ENCODE measurements at places on chromosomes 13 and 19. TPM values are rescaled to one million over a fixed set of nuclear protein-coding genes. Genes with fewer than 3 reads are reported as not detected.

ZNF534 gene
- total RNA-seq: not detected

RNF17 gene
- total RNA-seq: 1.5 TPM

DNA sequence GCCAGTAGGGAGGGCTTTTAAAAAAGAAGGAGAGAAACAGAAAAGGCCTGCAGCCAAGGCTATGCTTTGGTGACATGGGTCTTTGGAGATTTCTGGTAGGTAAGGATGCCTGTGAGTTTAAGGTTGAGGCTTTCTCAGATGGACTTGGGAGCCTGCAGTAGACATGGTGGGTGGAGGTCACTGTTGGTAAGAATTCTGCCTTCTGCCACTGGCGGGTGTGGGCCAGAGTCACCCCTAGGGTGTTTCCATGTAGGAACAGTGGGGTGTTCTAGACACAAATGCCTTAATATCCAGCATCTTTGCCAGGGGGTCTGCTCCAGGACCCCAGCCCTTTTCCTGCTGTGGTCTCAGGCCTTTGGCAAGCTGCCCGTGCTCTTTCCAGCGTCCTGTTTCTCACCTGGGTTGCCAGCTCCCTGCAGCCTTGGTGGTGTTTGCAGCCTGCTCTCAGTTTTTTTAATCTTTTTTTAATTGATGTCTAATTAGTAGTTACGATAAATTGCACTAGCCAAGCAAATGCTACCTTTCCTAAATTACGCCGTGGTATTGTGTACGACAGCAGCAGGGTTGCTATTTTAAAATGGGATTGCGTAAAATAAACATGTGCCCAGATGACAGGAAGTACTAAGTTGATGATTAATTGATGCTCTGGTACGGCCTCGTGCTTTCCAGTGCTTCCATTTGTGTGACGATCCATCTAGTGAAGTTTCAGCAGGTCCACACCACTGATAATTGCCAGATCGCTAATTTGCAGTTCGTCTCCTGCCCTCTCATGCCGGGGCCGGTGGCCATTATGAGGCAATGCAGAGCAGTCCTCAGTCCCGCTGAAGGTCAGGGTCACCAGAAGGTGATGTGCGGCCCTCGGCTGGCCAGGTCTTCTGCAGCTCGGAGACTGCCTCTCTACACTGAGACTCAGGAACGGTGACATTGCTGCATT lies 35.3 kb upstream of the NPAS1 start:
- no peak for ATAC-seq

DNA sequence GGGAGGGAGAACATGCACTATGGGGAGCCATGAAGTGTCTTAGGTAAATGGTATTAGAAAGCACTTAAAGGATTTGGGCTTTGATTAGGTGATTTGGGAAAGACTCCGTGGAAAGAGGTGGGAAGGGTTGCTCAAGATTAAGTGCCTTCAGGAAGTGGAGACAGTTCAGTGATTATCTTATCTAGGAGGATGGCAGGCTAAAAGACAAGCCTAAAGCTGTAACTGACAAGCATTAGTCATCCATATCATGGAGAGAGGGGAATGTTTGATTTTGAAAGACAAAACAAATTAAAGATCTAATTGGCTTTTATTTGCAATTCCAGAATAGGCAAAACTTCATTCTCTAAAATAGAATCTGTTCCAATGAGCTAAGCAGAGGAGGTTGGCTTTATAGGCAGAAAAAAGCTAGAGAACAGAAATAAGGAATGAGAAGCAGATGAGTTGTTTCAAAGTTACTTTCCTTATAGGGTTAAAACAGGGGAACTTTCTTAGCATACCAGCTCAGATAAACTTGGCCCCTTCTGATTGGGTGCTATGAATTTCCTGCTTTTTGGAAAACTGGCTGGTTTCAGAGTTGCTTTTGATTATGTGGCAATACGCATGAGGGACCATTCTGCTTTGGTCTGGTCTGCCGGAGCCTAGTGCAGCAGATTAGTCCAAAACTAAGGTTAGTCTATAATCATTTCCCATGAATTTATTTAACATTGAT lies 1.8 kb upstream of the DIAPH3 start:
- ATAC-seq: no peak

GRCh38 chr13:110410000-110410399 lies 102.9 kb downstream of the COL4A2 start:
- ATAC-seq: no peak

DNA sequence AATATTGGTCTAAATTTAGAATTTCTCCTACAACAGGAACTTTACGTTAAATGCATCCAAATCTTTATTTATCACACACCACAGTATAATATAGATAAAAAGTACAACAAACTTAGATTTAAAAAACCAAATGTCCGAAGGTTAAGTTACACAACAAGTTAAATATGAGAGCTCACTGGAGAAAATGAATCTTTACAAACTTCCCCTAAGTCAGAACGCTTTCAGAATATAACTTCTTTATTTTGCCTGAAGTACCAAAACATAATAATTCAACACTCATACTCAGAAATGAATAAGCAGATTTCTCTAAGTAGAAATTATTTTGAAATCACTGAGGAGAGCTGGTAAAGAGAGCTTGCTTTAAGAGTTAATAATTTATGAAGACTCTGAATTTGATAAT lies 33.8 kb downstream of the TSC22D1 start:
- no peak for ATAC-seq

DNA sequence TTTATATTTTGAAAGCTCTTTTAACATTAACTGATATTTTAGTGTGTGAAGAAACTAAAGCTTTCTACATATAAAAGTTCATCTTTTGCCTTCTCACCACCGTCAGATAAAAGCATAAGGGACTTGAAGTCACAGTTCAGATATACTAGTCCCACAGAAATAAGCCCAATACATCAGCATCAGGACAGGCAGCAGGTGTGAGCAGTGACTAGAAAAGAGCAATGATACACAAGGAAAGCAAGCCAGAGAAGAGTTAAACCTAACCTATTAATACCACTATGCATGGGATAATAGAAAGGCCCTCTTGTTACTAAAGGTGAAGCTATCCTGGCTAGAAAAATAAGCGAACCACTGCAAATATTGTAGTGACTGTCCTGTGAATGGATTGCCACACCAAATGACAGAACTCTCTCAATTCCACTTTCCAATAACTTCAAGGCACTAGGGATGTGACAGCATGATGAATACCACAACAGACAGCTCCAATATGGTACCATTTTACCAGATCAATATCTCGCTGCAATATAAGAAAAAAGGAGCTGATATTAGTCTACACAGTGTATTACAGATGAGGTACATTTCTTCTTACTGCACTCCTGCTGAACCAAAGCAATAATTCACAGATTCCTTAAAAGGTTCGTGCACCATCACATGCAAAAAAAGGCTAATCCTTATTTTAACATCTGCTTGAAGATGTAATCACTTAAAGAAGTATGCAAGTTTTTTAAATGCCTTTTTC lies 114.1 kb downstream of the DACH1 start:
- ATAC-seq: no peak

GRCh38 chr19:2791440-2791839 lies 6.1 kb downstream of the THOP1 start:
- no peak for ATAC-seq

DNA sequence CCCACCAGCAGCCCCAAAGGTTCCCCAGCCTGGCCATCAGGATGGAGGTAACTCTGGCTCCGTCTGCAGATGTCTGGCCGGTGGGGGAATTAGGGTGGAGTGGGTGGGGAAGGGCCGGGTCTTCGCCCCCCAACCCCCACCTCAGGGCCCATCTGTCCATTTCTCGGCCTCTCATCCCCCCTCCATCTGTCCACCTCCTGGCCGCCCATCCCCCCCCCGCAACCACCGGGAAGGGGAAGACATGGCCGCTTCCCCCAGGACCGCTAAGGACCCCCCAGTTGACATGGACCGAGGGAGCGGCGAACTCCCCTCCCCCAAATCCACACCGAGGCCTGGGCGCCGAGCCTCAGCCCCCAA lies 793 bp downstream of the LRFN1 start:
- no peak for ATAC-seq

- peak; percentile 91 for ATAC-seq
Observed at GRCh38 chr19:29704562-29705558, 10.2 kb downstream of the C19orf12 start.

DNA sequence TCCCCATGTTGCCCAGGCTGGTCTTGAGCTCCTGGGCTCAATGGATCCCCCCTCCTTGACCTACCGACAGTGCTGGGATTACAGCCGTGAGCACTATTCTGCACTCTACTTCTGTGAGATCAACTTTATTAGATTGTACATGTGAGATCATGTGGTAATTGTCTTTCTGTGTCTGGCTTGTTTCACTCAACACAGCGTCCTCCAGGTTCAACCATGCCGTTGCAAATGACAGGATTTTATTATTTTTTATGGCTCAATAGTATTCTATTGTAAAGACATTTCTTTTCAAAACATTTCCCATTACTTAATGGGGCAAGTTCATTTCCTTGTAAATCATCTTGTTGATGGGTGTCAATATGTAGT lies 1.5 kb upstream of the OBI1 start:
- ATAC-seq: no peak

GRCh38 chr13:59587971-59588716 lies 575.6 kb downstream of the DIAPH3 start:
- ATAC-seq: no peak

DNA sequence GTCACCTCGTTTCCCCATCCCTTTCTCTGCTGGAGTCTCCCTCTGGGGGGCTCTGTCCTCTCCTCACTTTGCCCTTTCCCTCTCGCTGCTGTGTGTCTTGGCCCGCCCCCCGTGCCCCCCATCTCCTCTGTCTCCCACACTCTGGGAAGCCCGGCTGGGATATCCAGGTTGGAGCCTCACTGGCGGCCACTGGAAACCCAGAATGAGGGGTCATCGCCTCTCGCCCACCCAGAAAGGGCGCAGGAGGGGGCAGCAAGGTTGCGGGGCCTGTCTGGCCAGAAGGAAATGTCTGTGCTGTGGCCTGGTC lies 15.6 kb downstream of the CCDC97 start:
- no peak for ATAC-seq

DNA sequence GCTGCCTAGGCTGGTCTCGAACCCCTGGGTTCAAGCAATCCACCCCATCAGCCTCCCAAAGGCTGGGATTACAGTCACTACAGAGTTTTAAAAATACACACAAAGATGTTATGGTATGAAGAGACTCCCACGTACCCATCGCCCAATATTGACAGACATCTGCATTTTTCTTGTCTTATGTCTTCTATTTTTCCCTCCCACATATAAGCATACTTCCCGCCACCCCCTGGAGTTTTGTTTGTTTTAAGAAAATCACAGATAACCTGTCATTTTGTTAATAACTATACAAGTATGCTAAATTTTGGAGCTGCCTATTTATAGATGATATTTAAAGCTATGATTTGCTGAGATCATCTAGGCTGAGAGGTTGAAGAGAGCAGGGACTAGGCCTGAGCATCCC lies 6.2 kb upstream of the SMG9 start:
- no peak for ATAC-seq

- ATAC-seq: no peak
Observed at GRCh38 chr19:51691074-51691583, 2.0 kb upstream of the SPACA6 start.

DNA sequence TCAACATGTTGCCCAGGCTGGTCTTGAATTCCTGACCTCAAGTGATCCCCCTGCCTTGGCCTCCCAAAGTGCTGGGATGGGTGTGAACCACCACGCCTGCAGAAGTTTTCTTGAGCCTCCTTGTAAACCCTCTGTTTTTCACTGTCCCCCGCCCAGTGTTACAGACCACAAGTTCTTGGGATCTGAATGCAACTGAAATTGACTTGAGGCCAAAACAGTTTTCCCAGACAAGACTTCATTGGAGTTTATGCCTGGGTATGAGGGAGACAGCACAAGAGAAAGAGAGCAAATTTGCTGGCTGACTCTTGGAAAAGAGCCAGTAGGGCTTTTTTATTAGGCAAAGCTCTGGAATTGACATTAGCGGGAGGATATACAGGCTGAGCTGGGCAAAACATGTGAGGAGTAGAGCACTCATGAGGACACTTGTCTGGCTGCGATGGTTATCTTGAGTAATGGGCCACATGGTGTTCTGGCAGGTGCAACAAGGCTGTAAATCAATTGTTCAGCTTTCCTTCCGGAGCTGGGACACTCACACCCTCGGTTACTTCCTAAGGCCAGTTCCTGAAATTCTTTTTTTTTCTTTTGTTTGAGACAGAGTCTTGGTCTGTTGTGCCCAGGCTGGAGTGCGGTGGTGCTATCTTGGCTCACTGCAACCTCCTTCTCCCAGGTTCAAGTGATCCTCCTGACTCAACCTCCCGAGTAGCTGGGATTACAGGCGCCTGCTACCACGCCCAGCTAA lies 12.7 kb upstream of the HNRNPL start:
- ATAC-seq: no peak

DNA sequence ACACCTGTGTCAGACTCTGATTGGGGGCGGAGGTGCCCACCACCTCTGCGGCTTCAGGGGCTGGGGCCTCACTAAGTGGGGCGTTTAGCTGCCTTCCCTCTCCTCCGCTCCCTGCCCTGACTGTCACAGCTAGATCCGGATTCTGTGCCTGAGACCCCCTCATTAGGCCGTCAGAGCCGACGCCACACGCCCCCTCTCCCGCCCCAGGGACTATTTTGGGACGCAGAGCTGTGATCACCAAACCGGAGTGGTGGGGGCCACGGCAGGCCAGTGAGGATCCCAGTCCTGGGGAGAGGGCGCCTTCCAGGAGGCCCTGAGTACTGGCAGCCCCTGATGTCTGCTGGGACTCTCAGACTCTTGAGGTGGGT lies 762 bp downstream of the KANK3 start:
- ATAC-seq: no peak

Data from activated T-helper 17 cell treated with anti-CD3 and anti-CD28 coated beads, Interleukin-2, amount 50 U/mL, for 72 hours (primary cell).